ENCODE measurements at places on chromosomes 1 and 21. TPM values are rescaled to one million over a fixed set of nuclear protein-coding genes. Genes with fewer than 3 reads are reported as not detected.

Gene TP73
- total RNA-seq, result 0.17 TPM

Gene GPR61
- not detected for total RNA-seq

Gene TMEM39B
- 18.4 TPM for total RNA-seq

Gene C8A
- not detected for total RNA-seq

Gene GNAI3
- total RNA-seq, result 8.1 TPM

Gene S100A1
- not detected for total RNA-seq

GRCh38 chr1:228956864-228957263, 221.6 kb downstream of the RHOU start:
- no peaks in the 10 kb centered on the region for H3K27me3 ChIP-seq
- no peak overlapping the region for H3K27ac ChIP-seq
- H3K36me3 ChIP-seq, result no peaks in the 10 kb centered on the region
- no peak overlapping the region for H3K4me3 ChIP-seq

- no peaks in the 10 kb centered on the region for H3K27me3 ChIP-seq
- peak within 1 kb of the TSS; percentile 76 for H3K4me3 ChIP-seq
- peak; percentile 95 for DNase-seq
- peaks cover 10% of the 10 kb centered on the region for H3K4me1 ChIP-seq
- no peaks in the 10 kb centered on the region for H3K36me3 ChIP-seq
Observed at GRCh38 chr1:179365342-179366092, at the start of gene AXDND1. Gene AXDND1 (plus strand): TSS chr1:179365971. CDS start chr1:179366510, 539 bp downstream.

DNA sequence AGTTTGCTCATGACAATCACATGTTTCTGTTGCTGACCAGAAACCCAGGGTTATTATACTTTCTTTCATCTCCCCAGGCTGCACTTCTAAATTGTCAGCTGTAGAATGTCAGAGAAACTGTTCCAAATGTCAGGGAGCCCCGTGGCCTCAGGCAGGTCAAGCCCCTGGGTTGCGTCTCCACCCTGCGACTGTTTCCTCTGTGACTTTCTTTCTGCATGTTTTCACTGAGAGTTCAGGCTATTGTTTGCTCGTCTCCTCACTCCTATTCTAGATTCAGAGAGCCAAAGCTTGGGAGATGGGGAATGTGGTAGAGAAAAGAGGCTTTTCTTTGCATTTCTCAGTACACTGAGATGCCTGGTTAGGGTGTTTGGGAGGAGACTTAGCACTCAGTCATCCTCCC, 97.4 kb downstream of the CENPF start:
- DNase-seq, result no peak
- H3K4me3 ChIP-seq, result no peak overlapping the region
- H3K27ac ChIP-seq, result no peak overlapping the region
- no peaks in the 10 kb centered on the region for H3K36me3 ChIP-seq
- H3K27me3 ChIP-seq, result no peaks in the 10 kb centered on the region

GRCh38 chr1:14513111-14513510, 85.4 kb upstream of the KAZN start:
- H3K4me3 ChIP-seq, result no peak overlapping the region
- H3K27me3 ChIP-seq, result no peaks in the 10 kb centered on the region
- H3K27ac ChIP-seq, result no peak overlapping the region
- no peak for DNase-seq
- H3K36me3 ChIP-seq, result no peaks in the 10 kb centered on the region
- no peaks in the 10 kb centered on the region for H3K4me1 ChIP-seq

- no peak for DNase-seq
- H3K27ac ChIP-seq, result no peak overlapping the region
- peaks cover 21% of the 10 kb centered on the region for H3K4me1 ChIP-seq
- no peaks in the 10 kb centered on the region for H3K27me3 ChIP-seq
Observed at GRCh38 chr1:193435781-193436180, 249.4 kb upstream of the B3GALT2 start.

- no peak for DNase-seq
- no peak overlapping the region for H3K27ac ChIP-seq
- H3K36me3 ChIP-seq, result no peaks in the 10 kb centered on the region
- H3K4me3 ChIP-seq, result no peak overlapping the region
Observed at GRCh38 chr1:14901371-14901954, 252.1 kb upstream of the TMEM51 start.

GRCh38 chr1:115642168-115643072, 650 bp downstream of the VANGL1 start:
- no peaks in the 10 kb centered on the region for H3K27me3 ChIP-seq
- peak; percentile 2 for DNase-seq
- peak overlapping the region; percentile 57 for H3K4me3 ChIP-seq
- H3K27ac ChIP-seq, result no peak overlapping the region

Measured in CD4-positive, alpha-beta memory T cell (primary cell).